ENCODE measurements at places on chromosomes 4 and X. TPM values are rescaled to one million over a fixed set of nuclear protein-coding genes. Genes with fewer than 3 reads are reported as not detected.

DNA sequence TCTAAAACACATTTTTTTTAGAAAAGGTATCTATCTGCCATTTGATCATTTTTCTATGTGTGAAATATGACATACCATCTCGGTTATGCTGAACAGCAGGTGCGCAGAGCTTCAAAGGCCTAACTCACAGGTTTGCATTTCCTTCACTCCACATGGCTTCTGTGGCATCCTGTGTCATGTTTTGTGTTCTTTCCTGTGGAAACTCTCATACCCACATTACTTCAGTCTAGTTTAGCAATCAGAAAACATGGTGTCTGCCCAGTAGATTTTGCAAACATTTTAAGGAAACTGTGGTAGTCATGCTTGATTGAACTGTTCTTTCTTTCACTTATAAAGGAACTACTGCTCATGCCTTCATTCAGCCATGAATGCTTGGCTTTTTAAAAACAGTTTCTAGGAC lies 11.3 kb upstream of the ARAP2 start:
- H3K27ac ChIP-seq = peak overlapping the region; percentile 75
- H3K4me3 ChIP-seq = no peak overlapping the region
- peak; percentile 69 for DNase-seq
- no peaks in the 10 kb centered on the region for H3K27me3 ChIP-seq
- peaks cover 19% of the 10 kb centered on the region for H3K4me1 ChIP-seq

DNA sequence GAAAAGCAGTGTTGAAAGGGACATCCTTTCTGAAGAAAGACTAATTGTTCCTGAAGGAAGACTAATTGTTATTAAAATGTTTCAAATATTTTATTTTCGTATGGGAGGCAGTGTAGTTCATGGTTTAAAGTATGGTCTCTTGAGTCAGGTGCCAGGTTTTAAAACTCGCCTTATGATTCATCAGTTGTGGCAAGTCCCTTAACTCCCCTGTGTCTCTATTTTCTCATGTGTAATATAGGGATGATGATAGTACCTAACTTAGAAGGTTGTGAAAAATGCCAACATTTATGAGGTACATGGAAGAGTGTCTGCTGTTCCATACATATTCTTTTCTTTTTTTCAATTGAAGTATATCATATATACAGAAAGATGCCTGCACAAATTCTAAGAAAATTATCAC lies 414.2 kb upstream of the DIPK2B start:
- H3K4me3 ChIP-seq = no peak overlapping the region
- H3K36me3 ChIP-seq = no peaks in the 10 kb centered on the region
- H3K27me3 ChIP-seq = no peaks in the 10 kb centered on the region
- no peak overlapping the region for H3K27ac ChIP-seq
- DNase-seq = no peak

DNA sequence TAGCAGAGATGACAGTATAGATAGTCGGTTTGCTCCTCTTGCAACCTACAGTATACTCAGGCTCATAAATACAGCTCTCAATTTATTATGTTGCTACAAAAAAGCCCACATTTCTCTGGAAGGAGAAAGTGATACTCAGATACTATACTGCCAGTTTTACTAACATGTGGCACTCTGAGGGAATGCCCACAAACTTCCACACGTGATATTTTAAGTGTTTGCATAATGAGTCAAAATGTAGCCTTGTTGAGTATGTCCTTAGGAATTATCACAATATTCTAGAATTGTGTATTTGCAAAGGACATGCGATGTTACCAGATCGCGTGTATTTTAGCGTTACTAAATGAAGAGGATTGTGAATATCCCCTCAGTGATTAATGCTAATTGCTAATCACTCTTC lies 929.1 kb downstream of the STIM2 start:
- no peaks in the 10 kb centered on the region for H3K36me3 ChIP-seq
- H3K27ac ChIP-seq = no peak overlapping the region
- H3K4me3 ChIP-seq = no peak overlapping the region
- no peaks in the 10 kb centered on the region for H3K4me1 ChIP-seq

DNA sequence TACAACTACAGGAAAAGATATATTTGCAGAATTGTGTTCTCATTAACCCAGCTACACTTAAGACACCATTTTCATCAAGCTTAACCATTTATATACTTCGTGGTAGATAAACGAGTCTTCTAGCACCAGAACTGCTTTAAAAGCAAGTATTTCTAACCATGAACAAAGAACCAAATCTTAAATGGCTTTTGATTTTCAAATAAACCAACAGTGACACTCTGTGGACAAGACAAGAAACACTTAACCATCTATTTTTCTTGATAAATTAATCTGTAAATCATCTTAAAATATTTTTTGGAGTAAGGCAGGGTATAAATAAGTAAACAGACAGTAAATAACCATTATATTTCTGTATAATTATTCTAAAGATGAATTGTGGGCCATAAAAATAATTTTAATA lies 10.2 kb downstream of the BEND2 start:
- H3K4me1 ChIP-seq = no peaks in the 10 kb centered on the region
- no peaks in the 10 kb centered on the region for H3K36me3 ChIP-seq
- DNase-seq = peak; percentile 18
- H3K27me3 ChIP-seq = no peaks in the 10 kb centered on the region
- H3K27ac ChIP-seq = no peak overlapping the region

GRCh38 chr4:152970102-152970820 lies 34.1 kb downstream of the FHDC1 start:
- DNase-seq = no peak
- no peaks in the 10 kb centered on the region for H3K27me3 ChIP-seq
- H3K4me3 ChIP-seq = no peak overlapping the region
- no peak overlapping the region for H3K27ac ChIP-seq

ASB12 gene
- not detected for total RNA-seq

- H3K4me3 ChIP-seq = no peak overlapping the region
- H3K36me3 ChIP-seq = peaks cover 11% of the 10 kb centered on the region
- H3K27me3 ChIP-seq = no peaks in the 10 kb centered on the region
- no peak for DNase-seq
- no peak overlapping the region for H3K27ac ChIP-seq
Measured at GRCh38 chr4:88744609-88745008, 47.0 kb upstream of the NAP1L5 start.

NXF3 gene
- not detected for total RNA-seq

- no peak overlapping the region for H3K4me3 ChIP-seq
- no peak for DNase-seq
- no peaks in the 10 kb centered on the region for H3K36me3 ChIP-seq
- no peaks in the 10 kb centered on the region for H3K4me1 ChIP-seq
Measured at GRCh38 chrX:96081891-96082290, 602.8 kb upstream of the DIAPH2 start.

DNA sequence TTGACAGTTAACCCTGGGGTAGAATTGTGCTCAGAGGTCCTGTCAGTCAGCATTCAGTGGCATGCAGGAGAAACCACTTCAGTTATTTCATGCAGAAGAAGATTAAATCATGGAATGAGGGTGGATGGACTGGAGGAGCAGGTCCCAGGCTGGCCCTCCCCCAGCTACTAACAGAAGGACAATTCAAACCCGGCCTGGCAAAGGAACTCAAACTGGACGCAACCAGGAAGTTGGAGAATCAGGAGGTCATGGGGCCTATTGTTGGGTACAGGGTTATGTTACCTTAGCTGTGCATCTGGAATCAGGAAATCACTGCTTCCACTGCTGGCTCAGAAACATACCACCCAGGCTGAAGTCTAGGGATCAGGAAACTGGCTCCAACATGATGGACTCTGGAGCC lies 121.4 kb downstream of the GPAT3 start:
- H3K4me3 ChIP-seq = no peak overlapping the region
- no peaks in the 10 kb centered on the region for H3K27me3 ChIP-seq
- H3K4me1 ChIP-seq = no peaks in the 10 kb centered on the region

GCNA gene
- 7.2 TPM for total RNA-seq

- no peak overlapping the region for H3K27ac ChIP-seq
- no peaks in the 10 kb centered on the region for H3K4me1 ChIP-seq
- DNase-seq = no peak
- no peaks in the 10 kb centered on the region for H3K36me3 ChIP-seq
- no peak overlapping the region for H3K4me3 ChIP-seq
Measured at GRCh38 chr4:99100876-99101275, 12.3 kb upstream of the ADH5 start.

DNA sequence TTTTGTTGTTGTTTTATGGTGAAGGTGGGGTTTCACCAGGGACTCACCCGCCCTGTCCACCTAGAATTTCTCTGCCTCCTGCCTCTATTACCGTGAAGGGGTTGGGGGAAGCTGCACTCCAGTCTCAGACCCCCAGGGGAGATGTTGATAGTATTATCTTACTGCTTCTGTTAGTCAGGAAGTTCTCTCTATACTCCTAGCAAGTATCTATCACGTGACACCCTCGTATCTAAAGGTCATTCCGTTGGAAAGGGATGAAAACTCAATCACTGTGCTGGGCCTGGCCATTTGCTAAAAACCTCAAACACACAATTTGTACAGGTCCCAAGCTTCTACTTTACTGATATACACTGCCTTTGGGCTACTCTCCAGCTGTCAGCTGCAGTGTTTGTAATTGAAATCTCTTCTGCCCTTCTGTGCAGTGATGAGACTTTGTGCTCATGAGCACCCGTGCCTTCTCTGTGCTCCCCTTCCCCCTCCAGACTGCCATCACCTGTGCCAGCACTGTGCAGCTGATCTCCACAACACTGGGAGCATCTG lies 188.5 kb upstream of the ANXA3 start:
- no peak overlapping the region for H3K27ac ChIP-seq
- peaks cover 2% of the 10 kb centered on the region for H3K27me3 ChIP-seq
- H3K36me3 ChIP-seq = no peaks in the 10 kb centered on the region
- DNase-seq = no peak
- no peaks in the 10 kb centered on the region for H3K4me1 ChIP-seq
- H3K4me3 ChIP-seq = no peak overlapping the region

DNA sequence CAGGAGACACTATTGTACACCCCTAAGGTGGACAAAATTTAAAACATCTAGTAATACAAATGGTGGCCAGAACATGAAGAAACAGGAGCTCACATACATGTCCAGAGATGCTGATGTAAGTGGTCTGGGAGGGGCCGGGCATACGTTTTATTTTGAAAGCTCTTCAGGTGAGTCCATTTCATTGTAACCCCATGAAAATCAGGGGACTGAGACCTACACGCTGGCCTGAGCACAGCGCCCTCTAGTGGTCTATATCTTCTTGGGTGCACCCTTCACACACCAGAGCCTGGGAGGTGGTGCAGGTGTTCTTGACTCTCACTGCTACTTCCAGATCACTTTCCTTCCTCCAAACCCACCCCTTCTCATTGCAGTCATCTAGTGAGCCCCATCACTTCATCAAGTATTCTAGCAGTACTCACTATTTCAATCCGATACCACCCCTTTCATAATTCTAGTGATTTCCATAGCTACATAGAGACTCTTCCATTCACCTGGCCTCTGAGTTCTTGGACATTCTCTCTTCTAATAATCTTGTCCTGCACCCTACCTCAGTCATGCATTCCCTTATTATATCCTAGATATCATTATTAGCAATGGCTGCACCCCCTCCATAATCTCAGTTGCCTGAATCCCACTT lies 4.3 kb upstream of the TLR6 start:
- no peak overlapping the region for H3K27ac ChIP-seq
- H3K27me3 ChIP-seq = no peaks in the 10 kb centered on the region
- no peak overlapping the region for H3K4me3 ChIP-seq
- DNase-seq = peak; percentile 42
- H3K36me3 ChIP-seq = no peaks in the 10 kb centered on the region

DNA sequence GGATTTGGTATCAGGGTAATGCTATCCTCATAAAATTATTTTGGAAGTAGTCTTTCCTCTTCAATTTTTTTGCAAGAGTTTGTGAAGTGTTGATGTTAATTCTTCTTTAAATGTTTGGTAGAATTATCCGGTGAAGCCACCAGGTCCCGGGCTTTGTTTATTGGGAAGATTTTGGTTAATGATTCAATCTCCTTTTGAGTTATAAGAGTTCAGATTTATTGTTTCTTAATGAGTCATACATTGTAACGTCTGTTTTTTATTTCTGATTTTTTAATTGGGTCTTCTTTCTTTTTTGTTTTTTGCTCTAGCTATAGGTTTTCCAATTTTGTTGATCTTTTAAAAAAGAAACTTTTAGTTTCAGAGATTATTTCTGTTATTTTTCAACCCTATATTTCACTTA lies 412.3 kb downstream of the PDGFC start:
- H3K27ac ChIP-seq = no peak overlapping the region
- no peak overlapping the region for H3K4me3 ChIP-seq
- no peaks in the 10 kb centered on the region for H3K27me3 ChIP-seq

DNA sequence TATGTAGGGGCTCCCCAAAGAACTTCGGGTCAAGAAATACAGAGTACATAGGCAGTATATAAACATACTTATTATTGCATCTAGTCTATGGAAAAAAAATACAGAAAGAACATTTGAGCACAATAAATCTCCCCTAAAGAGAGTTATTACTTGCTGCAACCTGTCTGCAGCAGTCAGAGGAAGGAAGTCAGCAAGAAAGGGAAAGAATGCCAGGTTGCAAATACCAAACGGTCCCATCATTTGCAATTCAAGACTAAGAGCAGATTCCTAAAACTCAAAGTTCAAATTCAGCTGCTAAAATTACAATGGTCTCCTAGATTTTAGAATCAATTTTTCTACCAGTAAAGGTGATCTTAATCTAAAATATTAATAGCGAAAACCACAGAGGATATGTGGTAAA lies 236.2 kb upstream of the NUDT6 start:
- H3K4me3 ChIP-seq = no peak overlapping the region
- H3K4me1 ChIP-seq = peaks cover 2% of the 10 kb centered on the region
- DNase-seq = no peak
- no peak overlapping the region for H3K27ac ChIP-seq
- no peaks in the 10 kb centered on the region for H3K36me3 ChIP-seq

TCP11X2 gene
- not detected for total RNA-seq

DNA sequence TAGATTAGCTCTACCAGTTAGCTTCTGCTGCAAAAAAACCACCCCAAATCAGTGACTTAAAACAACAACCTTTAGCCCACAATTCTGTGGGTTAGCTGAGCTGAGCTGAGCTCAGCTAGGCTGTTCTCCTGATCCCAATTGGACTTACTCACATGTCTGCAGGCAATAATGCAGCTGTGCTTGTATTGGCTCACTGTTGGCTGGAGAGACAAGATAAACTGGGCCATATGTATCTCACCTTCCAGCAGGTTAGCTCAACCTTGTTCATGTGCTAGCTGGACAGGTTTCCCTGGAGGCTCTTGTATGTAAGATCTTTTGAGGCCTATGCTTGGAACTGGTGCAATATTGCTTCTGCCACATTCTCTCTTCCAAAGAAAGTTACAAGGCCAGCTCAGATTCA lies 261.5 kb upstream of the ADGRL3 start:
- DNase-seq = no peak
- H3K36me3 ChIP-seq = no peaks in the 10 kb centered on the region
- H3K4me3 ChIP-seq = no peak overlapping the region
- no peaks in the 10 kb centered on the region for H3K27me3 ChIP-seq

DNA sequence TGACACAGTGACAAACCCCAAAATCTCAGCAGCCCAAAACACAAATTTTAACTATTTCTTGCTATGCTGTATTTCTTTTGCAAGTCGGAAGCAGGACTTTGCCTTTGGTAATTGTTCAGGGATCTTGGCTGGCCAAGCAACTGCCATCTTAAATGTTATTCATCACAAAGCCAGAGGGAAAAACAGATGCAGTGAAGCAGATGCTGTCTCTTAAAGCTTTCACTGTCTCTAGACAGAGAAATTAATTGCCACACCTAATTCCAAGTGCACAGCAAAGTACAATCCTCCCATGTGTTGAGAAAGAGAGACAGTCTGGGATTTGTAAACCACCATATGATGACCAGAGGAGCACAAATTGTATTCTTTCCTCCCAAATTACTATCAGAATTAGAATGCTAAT lies 30.0 kb upstream of the GALNT7 start:
- H3K4me1 ChIP-seq = no peaks in the 10 kb centered on the region
- no peaks in the 10 kb centered on the region for H3K27me3 ChIP-seq
- H3K36me3 ChIP-seq = no peaks in the 10 kb centered on the region
- DNase-seq = no peak

ARHGEF38 gene
- not detected for total RNA-seq

All from T-cell (primary cell).